NCI-H1930 (cell line): ENCODE measurements at places on chromosomes 12 and 14.

DNA sequence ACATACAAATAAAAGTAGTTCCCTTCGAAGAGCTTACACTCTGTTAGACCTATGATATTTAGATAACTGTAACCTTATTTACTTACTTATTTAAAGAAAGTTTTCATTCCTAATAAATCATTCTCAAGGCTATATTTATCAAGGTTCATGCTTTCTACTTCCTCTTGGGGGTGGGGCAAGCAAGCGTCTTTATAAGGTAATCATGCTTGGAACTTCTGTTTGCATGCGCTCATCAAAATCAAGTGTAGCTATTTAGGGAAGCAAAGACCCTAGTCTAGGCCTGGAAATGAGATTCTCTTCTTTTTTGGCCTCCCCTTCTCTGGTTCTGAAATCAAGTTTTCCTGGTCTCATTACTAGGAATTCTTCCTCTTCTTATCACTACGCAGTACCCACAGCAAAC, 766 bp downstream of the RERG start:
- DNase-seq = no peak

- no peak for DNase-seq
These were observed 20.2 kb upstream of the PELI2 start for GRCh38 chr14:56098021-56098420.

- DNase-seq = peak; percentile 7
These were observed 1.8 kb downstream of the AHNAK2 start for GRCh38 chr14:104976198-104977007.

DNA sequence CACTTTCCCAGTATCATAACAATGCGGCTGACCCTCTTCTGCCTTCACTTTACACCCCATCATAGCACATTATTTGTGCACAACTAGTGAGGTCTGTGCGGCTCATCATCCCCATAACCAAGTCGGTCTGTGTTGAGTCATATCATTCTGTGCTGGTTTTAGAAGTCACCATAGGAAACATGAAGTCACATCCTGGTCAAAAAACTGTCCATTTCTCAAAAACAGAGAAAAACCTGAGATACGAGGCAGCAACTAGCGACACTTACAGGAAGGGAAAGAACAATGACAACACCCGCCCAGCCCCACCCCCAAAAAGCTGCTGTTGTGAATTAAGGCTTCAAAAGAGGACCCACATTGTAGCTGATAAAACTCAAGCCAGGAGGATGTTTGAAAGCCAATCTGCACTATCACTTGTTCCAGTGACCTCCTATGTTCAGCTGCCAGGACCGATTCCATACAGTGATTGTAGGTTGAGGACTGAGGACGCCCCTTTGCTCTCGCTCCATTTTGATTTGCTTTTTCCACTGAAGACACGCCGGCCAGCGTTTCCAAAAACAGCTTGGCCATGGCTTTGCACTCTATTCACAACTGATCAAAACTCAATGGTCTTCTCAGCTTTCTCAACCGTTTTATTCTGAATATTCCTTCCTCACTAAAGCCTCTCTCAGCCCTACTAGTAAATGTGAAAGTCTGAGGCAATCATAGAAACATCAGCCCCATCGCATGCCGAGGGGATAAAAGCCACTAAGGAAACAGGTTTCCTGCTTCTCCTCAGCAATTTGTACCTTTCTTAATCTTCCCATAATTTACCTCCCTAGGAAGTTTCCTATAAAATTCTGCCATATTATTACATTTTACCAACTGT, 87.5 kb downstream of the DUSP16 start:
- no peak for DNase-seq

- no peak for DNase-seq
These were observed 3.0 kb upstream of the ERP27 start for GRCh38 chr12:14941369-14941768.

DNA sequence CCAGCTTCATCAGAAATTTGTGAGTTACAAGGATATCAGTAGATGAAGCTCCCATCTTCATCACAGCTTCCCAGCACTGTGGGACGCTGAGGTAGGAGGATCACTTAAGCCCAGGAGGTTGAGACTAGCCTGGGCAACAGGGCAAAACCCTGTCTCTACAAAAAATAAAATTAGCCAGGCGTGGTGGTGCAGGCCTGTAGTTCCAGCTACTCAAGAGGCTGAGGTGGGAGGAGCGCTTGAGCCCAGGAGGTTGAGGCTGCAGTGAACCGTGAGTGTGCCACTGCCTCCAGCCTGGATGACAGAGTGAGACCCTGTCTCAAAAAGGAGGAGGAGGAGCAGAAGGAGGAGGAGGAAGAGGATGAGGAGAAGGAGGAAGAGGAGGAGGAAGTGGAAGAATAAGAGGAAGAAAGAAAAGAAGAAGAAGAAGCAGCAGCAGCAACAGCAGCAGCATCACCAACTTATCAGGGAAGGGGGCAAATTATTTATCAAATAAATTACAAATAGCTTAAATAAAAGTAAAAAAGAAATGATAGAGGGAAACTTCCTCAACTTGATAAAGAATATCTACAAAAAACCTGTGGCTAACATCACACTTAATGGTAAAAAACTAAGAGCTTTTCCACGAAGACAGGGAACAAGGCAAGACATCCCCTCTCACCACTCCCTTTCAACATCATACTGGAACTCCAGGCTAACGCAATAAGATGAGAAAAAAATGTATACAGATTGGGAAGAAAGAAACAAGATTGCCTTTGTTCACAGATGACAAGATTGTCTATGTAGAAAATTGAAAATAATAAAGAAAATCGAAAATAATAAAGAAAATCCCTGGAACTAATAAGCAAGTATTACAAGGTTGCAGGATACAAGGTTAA, 69.6 kb downstream of the NINJ2 start:
- no peak for DNase-seq

DNA sequence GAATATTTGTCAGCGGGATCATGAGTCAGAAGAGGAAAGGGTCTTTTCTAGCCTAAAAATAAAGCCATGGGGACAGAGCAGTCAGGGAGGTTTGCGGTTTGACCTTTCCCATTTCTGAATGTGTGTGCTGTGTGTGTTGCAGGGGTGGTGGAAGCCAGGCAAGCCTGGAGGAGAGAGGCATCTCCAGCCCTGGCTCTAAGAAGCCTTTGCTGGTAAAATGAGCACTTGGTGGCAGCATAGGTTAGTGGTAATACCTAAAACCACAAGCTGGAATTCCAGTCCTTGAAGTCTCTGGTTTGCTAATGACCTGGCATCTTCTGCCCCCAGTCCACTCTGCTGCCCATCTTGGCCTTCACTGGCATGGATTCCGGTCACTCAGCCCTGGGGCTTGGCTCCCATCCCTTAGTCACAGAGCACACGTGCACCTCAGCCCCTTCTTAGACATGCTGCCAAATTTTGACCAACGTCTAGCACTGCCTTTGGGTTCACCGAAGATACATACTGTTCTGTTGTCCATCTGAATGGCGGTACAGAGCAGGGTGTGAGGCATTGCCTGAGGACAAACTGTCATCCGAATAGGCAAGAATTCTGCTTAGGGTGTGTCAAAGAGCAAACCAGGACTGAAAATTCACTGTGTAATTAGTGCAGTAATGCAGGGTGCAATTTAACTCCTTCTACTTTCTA, 52.7 kb downstream of the KCNA5 start:
- DNase-seq = no peak

GRCh38 chr12:94560431-94561221, 89.7 kb downstream of the TMCC3 start:
- no peak for DNase-seq

- peak; percentile 76 for DNase-seq
These were observed 12.4 kb downstream of the FAM181A start for GRCh38 chr14:93939304-93940229.

- no peak for DNase-seq
These were observed 53.1 kb downstream of the PPP1R36 start for GRCh38 chr14:64602826-64603225.

DNA sequence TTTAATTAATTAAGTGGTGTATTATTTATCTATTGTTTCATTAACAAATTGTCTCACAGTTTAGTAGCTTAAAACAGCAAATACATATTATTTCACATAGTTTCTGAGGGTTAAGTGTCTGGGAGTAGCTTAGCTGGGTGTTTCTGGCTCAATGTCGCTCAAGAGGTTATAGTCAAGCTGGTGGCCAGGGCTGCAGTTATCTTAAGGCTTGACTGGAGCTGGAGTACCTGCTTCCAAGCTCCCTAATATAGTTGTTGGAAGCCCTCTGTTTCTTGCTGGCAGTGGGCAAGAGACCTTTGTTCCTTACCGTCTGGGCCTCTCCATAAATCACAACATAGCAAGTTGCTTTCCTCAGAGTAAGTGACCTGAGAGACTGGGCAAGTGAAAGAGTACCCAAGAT, 66.6 kb downstream of the RAD51B start:
- DNase-seq = no peak

- DNase-seq = no peak
These were observed 20.6 kb upstream of the ITGA5 start for GRCh38 chr12:54439521-54440255.

GRCh38 chr14:105375635-105376057, 22.7 kb upstream of the TEX22 start:
- DNase-seq = no peak

DNA sequence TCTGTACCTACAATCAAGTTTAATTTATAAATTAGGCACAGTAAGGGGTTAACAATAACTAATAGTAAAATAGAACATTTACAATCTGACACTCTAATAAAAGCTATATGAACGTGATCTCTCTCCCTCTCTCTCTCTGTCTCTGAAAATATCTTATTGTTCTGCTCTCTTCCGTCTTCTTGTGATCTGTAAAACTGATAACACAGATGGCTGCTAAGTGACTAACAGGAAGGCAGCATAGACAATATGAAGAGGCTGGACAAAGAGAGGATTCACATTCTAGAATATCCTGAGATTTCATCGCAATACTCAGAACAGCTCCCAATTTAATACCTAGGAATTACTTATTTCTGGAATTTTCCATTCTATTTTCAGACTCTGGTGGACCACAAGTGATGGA, 827.2 kb downstream of the FLRT2 start:
- DNase-seq = no peak
